ENCODE measurements at places on chromosomes 13 and 19. TPM values are rescaled to one million over a fixed set of nuclear protein-coding genes. Genes with fewer than 3 reads are reported as not detected.

Gene USHBP1
- total RNA-seq: 0.19 TPM

Gene KLK15
- not detected for total RNA-seq

Gene DGKH
- total RNA-seq: 19.2 TPM

Gene ETV2
- 2.5 TPM for total RNA-seq

Gene ZNF324B
- total RNA-seq: 7.7 TPM

Gene OVOL3
- total RNA-seq: not detected

Gene AKAP8L
- total RNA-seq: 105 TPM

Gene DDX49
- 68.5 TPM for total RNA-seq

Gene IZUMO2
- total RNA-seq: not detected

Gene SPTBN4
- total RNA-seq: 4.8 TPM

Gene CD177
- total RNA-seq: not detected

- no peak overlapping the region for H3K4me3 ChIP-seq
- H3K36me3 ChIP-seq: no peaks in the 10 kb centered on the region
- no peak for DNase-seq
- H3K27me3 ChIP-seq: no peaks in the 10 kb centered on the region
These were observed 3.6 kb downstream of the FAM187B start for GRCh38 chr19:35224681-35225571.

GRCh38 chr13:32200741-32201140, 114.4 kb downstream of the ZAR1L start:
- no peaks in the 10 kb centered on the region for H3K27me3 ChIP-seq
- H3K4me3 ChIP-seq: no peak overlapping the region
- H3K36me3 ChIP-seq: no peaks in the 10 kb centered on the region
- no peaks in the 10 kb centered on the region for H3K4me1 ChIP-seq
- no peak for DNase-seq

- H3K36me3 ChIP-seq: peaks cover 5% of the 10 kb centered on the region
- H3K27ac ChIP-seq: no peak overlapping the region
- no peak overlapping the region for H3K4me3 ChIP-seq
- no peaks in the 10 kb centered on the region for H3K27me3 ChIP-seq
These were observed 16.0 kb upstream of the EIF3G start for GRCh38 chr19:10135551-10136334.

DNA sequence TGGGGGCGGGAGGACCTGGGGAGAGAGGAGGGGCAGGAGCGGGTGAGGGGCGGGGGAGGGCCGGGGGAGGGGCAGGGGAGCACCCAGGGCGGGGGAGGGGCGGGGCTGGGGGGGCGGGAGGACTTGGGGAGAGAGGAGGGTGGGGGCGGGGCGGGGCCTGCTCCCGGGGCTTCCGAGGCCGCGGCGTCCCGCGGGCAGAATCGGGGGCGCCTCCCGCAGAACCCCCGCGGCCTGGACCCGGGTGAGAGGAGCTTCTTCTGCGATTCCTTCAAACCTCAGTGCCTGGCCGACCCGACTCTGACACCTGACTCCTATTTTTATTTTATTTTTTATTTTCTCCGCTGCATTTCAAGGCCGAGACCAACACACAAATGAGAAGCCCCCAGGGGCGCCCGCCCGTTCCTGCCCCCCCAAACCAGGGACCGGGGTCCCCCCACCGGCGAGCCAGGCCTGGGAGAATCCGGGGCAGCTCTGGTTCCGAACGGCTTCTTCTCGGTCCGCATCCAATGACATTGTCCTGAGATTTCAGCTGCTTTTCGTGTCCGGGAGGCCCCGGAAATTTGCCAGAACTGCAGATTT, 470 bp upstream of the GRTP1 start:
- H3K4me1 ChIP-seq: peaks cover 14% of the 10 kb centered on the region
- H3K36me3 ChIP-seq: peaks cover 1% of the 10 kb centered on the region
- peak; percentile 18 for DNase-seq
- H3K27me3 ChIP-seq: peaks cover 23% of the 10 kb centered on the region
- peak overlapping the region; percentile 55 for H3K4me3 ChIP-seq

- H3K27ac ChIP-seq: no peak overlapping the region
- H3K4me1 ChIP-seq: no peaks in the 10 kb centered on the region
- H3K27me3 ChIP-seq: no peaks in the 10 kb centered on the region
- H3K4me3 ChIP-seq: no peak overlapping the region
These were observed 356.5 kb upstream of the SLITRK6 start for GRCh38 chr13:86155756-86156155.

- H3K4me3 ChIP-seq: peak overlapping the region; percentile 86
- H3K4me1 ChIP-seq: peaks cover 36% of the 10 kb centered on the region
- H3K27me3 ChIP-seq: no peaks in the 10 kb centered on the region
- DNase-seq: no peak
- H3K36me3 ChIP-seq: peaks cover 1% of the 10 kb centered on the region
These were observed 1.2 kb upstream of the MCF2L start for GRCh38 chr13:112967686-112968379.

- H3K27me3 ChIP-seq: no peaks in the 10 kb centered on the region
- H3K36me3 ChIP-seq: no peaks in the 10 kb centered on the region
- H3K4me1 ChIP-seq: no peaks in the 10 kb centered on the region
- H3K4me3 ChIP-seq: no peak overlapping the region
These were observed 347.3 kb downstream of the TEX29 start for GRCh38 chr13:111667757-111668156.

- H3K27me3 ChIP-seq: no peaks in the 10 kb centered on the region
- H3K4me1 ChIP-seq: peaks cover 17% of the 10 kb centered on the region
- H3K4me3 ChIP-seq: peak overlapping the region; percentile 93
- peak; percentile 98 for DNase-seq
- peak overlapping the region; percentile 94 for H3K27ac ChIP-seq
These were observed 45.4 kb downstream of the SMIM24 start for GRCh38 chr19:3434630-3435553.

DNA sequence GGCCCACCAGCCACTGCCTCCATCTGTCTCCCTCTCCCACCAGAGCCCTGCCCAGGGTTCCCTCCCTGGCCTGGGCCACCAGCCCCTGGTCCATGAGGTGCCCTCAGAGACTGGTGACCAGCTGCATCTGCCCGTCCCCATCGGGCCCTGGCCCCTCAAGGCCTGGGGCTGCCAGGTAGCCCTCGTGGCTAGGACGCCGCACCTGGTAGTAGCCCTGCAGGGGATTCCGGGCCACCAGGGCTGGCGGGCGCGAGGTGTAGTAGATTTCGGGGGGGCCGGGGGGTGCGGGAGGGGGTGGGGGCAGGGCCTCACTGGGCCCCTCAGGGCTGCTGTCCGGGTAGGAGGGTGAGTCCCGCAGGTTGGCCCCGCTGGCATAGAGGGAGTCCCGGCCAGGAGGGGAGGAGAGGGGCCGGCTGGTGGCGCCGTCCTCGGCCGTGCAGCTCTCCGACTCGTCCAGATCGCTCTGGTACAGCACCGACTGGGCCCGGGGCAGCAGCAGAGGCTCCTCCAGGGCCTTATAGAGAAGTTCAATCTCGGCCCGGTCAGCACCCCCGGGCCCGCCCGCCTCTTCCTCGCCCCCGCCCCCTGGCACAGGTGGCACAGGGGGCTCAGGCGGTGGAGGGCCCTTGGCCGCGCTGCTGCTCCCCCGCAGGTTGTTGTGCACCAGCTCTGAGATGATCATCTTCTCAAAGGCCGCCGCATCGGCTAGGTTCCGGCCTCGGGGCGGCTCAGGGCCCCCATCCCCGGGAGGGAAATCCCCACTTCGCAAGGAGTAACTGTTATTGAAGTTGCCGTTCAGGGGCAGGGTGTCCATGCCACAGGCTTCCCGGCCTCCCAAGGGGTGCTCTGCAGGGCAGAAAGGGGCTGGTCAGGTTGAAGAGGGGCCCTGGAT, 14.6 kb upstream of the ASF1B start:
- H3K27me3 ChIP-seq: no peaks in the 10 kb centered on the region
- no peak overlapping the region for H3K27ac ChIP-seq
- DNase-seq: no peak
- H3K4me3 ChIP-seq: peak overlapping the region; percentile 32
- peaks cover 31% of the 10 kb centered on the region for H3K4me1 ChIP-seq
- H3K36me3 ChIP-seq: no peaks in the 10 kb centered on the region

DNA sequence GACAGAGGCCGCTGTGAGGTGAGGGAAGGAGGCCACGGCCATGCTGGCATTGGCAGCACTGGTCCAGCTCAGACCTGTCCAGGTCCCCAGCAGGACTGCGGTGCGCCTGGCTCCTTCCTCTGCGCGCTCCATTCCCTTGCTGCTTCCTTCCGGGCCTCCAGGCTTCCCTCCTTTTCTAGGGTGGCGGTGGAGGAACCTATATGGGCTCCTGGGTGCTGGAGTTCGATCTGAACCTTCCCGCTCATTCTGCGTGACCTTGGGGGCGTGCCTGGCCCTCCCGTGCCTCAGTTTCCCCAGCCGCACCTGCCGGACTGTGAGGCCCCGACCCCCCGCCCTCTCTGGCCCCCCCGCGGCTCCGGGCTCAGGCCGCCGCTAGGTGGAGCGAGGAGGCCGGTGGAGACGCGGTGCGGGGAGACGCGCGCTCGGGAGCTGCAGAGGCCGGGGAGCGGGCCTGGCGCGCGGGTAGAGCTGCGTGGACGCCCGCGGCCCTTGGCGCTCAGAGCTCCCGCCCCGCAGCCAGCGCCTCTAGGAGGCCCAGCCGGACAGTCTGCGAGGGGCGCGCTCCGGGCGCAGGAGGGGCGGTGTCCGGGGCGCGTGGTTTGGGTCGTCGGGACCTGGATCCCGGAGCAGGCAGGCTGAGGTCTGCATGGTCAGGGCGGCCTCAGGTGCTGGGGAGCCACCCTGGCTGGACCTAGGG, 29.9 kb downstream of the EFNA2 start:
- peaks cover 17% of the 10 kb centered on the region for H3K27me3 ChIP-seq
- H3K36me3 ChIP-seq: no peaks in the 10 kb centered on the region
- H3K4me3 ChIP-seq: no peak overlapping the region
- no peaks in the 10 kb centered on the region for H3K4me1 ChIP-seq
- peak; percentile 49 for DNase-seq
- no peak overlapping the region for H3K27ac ChIP-seq

DNA sequence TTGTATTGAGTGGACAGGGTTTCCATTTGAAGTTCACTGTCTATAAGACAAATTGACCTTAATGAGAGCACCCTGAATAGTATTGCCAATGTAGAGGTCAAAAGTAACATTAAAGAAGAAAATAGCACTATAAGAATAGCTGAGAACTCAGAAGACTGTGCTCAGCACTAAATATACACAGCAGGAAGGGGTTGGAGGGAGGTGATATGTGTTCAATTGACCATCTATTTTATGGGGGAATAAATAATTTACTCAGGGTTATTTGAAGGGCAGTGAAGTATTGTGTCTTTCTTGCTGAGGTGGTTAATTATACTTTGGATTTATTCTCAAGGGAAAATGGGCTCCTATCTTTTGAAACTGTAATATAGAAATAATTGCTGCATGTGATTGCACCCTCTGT, 1380.5 kb upstream of the SPRY2 start:
- H3K4me3 ChIP-seq: no peak overlapping the region
- no peak for DNase-seq
- no peaks in the 10 kb centered on the region for H3K36me3 ChIP-seq
- H3K4me1 ChIP-seq: no peaks in the 10 kb centered on the region

GRCh38 chr13:51425410-51426042, 27.3 kb downstream of the INTS6 start:
- no peak for DNase-seq
- H3K4me3 ChIP-seq: no peak overlapping the region
- peaks cover 73% of the 10 kb centered on the region for H3K4me1 ChIP-seq
- H3K27me3 ChIP-seq: no peaks in the 10 kb centered on the region
- no peak overlapping the region for H3K27ac ChIP-seq

GRCh38 chr13:33033051-33033812, 17.0 kb downstream of the KL start:
- peak overlapping the region; percentile 93 for H3K27ac ChIP-seq
- peak; percentile 37 for DNase-seq
- peaks cover 21% of the 10 kb centered on the region for H3K27me3 ChIP-seq
- peak overlapping the region; percentile 80 for H3K4me3 ChIP-seq

- DNase-seq: no peak
- H3K36me3 ChIP-seq: no peaks in the 10 kb centered on the region
These were observed 171.7 kb downstream of the LACC1 start for GRCh38 chr13:44051405-44051804.

- H3K27ac ChIP-seq: no peak overlapping the region
- H3K27me3 ChIP-seq: peaks cover 34% of the 10 kb centered on the region
- H3K36me3 ChIP-seq: peaks cover 3% of the 10 kb centered on the region
- no peak overlapping the region for H3K4me3 ChIP-seq
These were observed 3.7 kb downstream of the RUBCNL start for GRCh38 chr13:46383383-46383782.

DNA sequence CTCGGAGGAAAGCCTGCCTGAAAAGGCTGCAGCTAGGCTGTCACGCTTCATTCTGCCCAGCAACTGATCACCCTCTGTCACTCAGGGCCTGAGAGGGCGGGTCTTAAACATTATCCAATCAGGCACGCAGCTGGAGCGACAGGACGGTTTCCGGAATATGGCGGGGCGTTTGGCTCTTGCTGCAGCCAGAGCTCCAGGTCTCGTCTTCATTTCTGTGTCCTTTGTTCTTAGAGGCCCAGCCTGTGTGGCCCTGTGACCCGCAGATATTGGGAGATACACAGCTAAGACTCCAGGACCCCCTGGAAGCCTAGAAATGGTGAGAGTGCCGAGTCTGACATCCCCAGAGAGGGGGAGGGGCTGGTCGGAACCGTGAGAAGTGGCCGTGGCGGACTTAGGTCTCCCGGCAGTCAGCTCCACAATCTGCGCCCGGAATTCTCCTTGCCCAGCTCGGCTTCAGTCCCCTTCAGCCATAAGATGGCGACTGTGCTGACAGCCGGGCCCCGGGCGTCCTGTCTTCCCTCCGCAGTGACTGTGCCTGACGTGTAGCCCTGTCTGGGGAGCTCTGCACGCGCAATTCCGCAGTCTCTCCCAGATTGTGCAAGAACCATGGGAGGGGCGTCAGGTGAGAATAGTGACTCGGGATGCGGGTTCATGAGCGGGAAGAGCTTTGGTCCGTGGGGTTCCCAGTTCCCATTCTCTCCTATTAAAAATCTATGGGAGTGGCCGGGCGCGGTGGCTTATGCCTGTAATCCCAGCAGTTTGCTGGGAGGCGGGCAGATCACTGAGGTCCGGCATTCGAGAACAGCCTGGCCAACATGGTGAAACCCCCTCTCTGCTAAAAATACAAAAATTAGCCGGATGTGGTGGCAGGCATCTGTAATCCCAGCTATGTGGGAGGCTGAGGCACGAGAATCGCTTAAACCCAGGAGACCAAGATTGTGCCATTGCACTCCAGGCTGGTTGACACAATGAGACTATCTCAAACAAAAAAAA, at the start of gene ZNF429:
Gene ZNF429 (plus strand): TSS at position 144 of the 993 bp plus-strand sequence. CDS start 170 bp downstream, at position 314.
- peak within 1 kb of the TSS; percentile 99 for H3K27ac ChIP-seq
- peak within 1 kb of the TSS; percentile 100 for H3K4me3 ChIP-seq
- H3K27me3 ChIP-seq: no peaks in the 10 kb centered on the region
- peaks cover 43% of the 10 kb centered on the region for H3K4me1 ChIP-seq
- peak; percentile 91 for DNase-seq
- peaks cover 25% of the 10 kb centered on the region for H3K36me3 ChIP-seq

- no peaks in the 10 kb centered on the region for H3K27me3 ChIP-seq
- H3K27ac ChIP-seq: no peak overlapping the region
- no peak for DNase-seq
These were observed 4.6 kb downstream of the GNA11 start for GRCh38 chr19:3098515-3099346.

- H3K4me3 ChIP-seq: no peak overlapping the region
- H3K27ac ChIP-seq: no peak overlapping the region
- DNase-seq: no peak
These were observed 88.1 kb downstream of the STOML3 start for GRCh38 chr13:38902551-38902950.

- no peak overlapping the region for H3K4me3 ChIP-seq
- no peak overlapping the region for H3K27ac ChIP-seq
- peaks cover 23% of the 10 kb centered on the region for H3K4me1 ChIP-seq
- no peak for DNase-seq
- H3K36me3 ChIP-seq: no peaks in the 10 kb centered on the region
These were observed 5.6 kb downstream of the PTOV1 start for GRCh38 chr19:49856574-49857021.

Data from activated T-cell treated with anti-CD3 and anti-CD28 coated beads, Interleukin-2, amount 50 U/mL, for 72 hours (primary cell).